Colonic mucosa (tissue), 4 donors: ENCODE measurements at places on chromosomes 5 and 9.

DNA sequence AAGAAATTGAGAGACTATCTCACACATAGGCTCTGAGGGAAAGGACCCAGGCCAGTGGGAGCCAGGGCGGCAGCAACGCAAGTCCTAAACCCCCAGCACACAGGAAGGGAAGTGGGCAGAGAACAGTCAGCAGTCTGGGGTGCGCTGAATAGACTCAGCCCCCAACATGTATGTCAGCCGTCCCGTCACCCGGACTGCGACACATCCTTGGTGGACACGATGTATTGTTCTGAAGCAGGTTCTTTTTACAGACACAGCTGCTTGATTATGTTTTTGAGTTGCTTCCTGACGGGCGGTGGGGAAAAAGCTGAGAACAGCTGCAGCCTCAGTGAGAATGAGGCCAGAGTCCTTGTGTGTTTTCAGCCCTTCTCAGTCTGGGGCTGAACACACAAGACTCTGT lies 64.1 kb upstream of the CXCL14 start:
- no peak overlapping the region for H3K27ac ChIP-seq
- H3K4me1 ChIP-seq: no peaks in the 10 kb centered on the region
- no peaks in the 10 kb centered on the region for H3K36me3 ChIP-seq
- DNase-seq: no peak

- no peaks in the 10 kb centered on the region for H3K36me3 ChIP-seq
- DNase-seq: no peak
- no peaks in the 10 kb centered on the region for H3K27me3 ChIP-seq
- no peaks in the 10 kb centered on the region for H3K4me1 ChIP-seq
- no peak overlapping the region for H3K27ac ChIP-seq
- no peak overlapping the region for H3K4me3 ChIP-seq
These were observed 56.1 kb downstream of the MTREX start for GRCh38 chr5:55363856-55364255.

- no peak overlapping the region for H3K4me3 ChIP-seq
- no peaks in the 10 kb centered on the region for H3K36me3 ChIP-seq
- H3K4me1 ChIP-seq: no peaks in the 10 kb centered on the region
- no peak overlapping the region for H3K27ac ChIP-seq
- no peak for DNase-seq
These were observed 37.0 kb upstream of the IL7R start for GRCh38 chr5:35819668-35820067.

GRCh38 chr5:128974567-128974966 lies 9.3 kb downstream of the SLC27A6 start:
- DNase-seq: no peak
- no peaks in the 10 kb centered on the region for H3K27me3 ChIP-seq
- no peaks in the 10 kb centered on the region for H3K36me3 ChIP-seq
- H3K27ac ChIP-seq: no peak overlapping the region
- H3K4me1 ChIP-seq: no peaks in the 10 kb centered on the region
- no peak overlapping the region for H3K4me3 ChIP-seq

GRCh38 chr5:150409638-150410523 lies 2.8 kb downstream of the CD74 start:
- peak overlapping the region; percentile 46 for H3K4me3 ChIP-seq
- H3K36me3 ChIP-seq: no peaks in the 10 kb centered on the region
- H3K27me3 ChIP-seq: no peaks in the 10 kb centered on the region
- H3K27ac ChIP-seq: peak overlapping the region; percentile 79
- H3K4me1 ChIP-seq: no peaks in the 10 kb centered on the region

DNA sequence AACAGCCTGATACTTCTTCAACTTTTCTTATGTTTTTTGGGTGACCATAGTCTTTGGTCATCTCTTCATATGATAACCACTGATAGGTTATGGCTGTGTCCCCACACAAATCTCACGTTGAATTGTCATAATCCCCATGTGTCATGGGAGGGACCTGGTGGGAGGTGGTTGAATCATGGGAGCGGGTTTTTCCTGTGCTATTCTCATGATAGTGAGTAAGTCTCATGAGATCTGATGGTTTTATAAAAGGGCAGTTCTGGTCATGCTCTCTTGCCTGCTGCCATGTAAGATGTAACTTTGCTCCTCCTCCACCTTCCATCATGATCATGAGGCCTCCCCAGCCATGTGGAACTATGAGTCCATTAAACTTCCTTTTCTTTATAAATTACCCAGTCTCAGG lies 8.7 kb downstream of the RHOBTB3 start:
- no peak overlapping the region for H3K27ac ChIP-seq
- H3K36me3 ChIP-seq: no peaks in the 10 kb centered on the region
- no peak overlapping the region for H3K4me3 ChIP-seq

GRCh38 chr5:57028161-57028560 lies 76.2 kb upstream of the MIER3 start:
- DNase-seq: no peak
- H3K27ac ChIP-seq: no peak overlapping the region
- no peaks in the 10 kb centered on the region for H3K4me1 ChIP-seq
- H3K4me3 ChIP-seq: no peak overlapping the region

DNA sequence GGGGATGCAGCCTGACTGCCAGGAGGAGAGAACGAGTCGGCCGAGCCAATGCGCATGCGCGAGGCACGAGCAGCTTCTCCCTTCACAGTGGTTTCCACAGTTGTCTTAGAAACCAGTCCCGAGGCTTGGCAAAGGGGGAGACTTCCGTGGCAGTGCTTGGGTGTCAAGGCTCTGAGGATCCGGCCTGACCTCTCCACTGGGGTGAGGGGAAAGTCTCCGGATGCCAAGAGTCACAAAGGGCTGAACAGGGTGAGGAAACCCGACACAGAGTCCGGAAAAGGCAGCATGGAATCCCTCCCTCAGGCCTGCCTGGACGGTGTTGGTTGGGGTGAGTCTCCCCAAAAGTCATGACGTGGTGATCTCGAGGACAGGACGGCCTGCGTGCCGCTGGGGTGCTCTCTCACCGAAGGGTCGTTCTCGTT lies 475.5 kb downstream of the SPATA31A7 start:
- no peaks in the 10 kb centered on the region for H3K27me3 ChIP-seq
- H3K4me1 ChIP-seq: no peaks in the 10 kb centered on the region
- no peak overlapping the region for H3K27ac ChIP-seq
- DNase-seq: no peak
- no peak overlapping the region for H3K4me3 ChIP-seq
- H3K36me3 ChIP-seq: no peaks in the 10 kb centered on the region

- H3K27me3 ChIP-seq: no peaks in the 10 kb centered on the region
- H3K27ac ChIP-seq: no peak overlapping the region
- DNase-seq: no peak
- no peaks in the 10 kb centered on the region for H3K36me3 ChIP-seq
- H3K4me1 ChIP-seq: no peaks in the 10 kb centered on the region
- H3K4me3 ChIP-seq: no peak overlapping the region
These were observed 22.0 kb upstream of the LVRN start for GRCh38 chr5:115940080-115940810.

GRCh38 chr5:15834596-15835245 lies 334.7 kb downstream of the FBXL7 start:
- H3K4me1 ChIP-seq: no peaks in the 10 kb centered on the region
- no peaks in the 10 kb centered on the region for H3K36me3 ChIP-seq
- H3K27me3 ChIP-seq: no peaks in the 10 kb centered on the region
- H3K27ac ChIP-seq: no peak overlapping the region
- H3K4me3 ChIP-seq: no peak overlapping the region

DNA sequence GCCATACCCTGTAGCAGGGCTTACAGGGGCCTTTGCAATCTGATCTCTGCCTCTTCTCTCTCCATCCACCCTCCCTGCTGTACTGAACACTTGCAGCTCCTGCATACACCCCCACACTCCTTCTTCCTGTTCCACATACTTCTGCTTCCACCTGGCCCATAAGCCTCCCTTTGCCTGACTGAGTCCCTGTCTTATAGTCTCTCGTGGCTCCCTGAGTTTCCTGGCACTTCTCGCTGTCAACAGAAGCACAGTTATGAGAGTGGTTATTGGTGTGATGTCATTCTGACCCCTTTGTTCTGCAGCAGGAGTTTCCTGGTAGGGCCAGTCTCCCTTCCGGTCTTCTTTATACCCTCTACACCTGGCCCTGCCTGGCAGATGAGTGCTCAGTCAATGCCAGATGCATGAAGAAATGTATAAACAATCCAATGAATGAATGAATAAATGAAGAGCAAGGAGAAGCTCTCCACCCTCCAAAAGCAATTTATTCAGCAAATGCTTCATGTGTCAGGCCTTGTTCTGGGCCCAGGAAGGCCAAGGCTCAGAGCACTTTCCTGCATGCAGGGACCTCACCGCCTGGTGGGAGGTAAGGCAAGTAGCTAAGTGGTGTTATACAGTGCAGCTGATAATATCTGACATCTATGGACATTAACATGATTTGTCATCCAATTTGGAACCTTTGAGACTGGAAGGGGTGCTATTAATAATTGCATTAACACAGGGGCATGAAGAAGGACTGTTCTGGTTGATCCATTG lies 20.5 kb upstream of the CSF1R start:
- H3K27ac ChIP-seq: peak overlapping the region; percentile 69
- H3K4me1 ChIP-seq: peaks cover 5% of the 10 kb centered on the region

GRCh38 chr5:44225231-44226160 lies 163.7 kb downstream of the FGF10 start:
- no peaks in the 10 kb centered on the region for H3K27me3 ChIP-seq
- no peaks in the 10 kb centered on the region for H3K36me3 ChIP-seq
- no peak overlapping the region for H3K4me3 ChIP-seq
- no peaks in the 10 kb centered on the region for H3K4me1 ChIP-seq

GRCh38 chr9:33042473-33042872 lies 17.4 kb downstream of the DNAJA1 start:
- H3K4me1 ChIP-seq: no peaks in the 10 kb centered on the region
- H3K36me3 ChIP-seq: peaks cover 12% of the 10 kb centered on the region
- H3K27ac ChIP-seq: no peak overlapping the region
- no peak for DNase-seq

DNA sequence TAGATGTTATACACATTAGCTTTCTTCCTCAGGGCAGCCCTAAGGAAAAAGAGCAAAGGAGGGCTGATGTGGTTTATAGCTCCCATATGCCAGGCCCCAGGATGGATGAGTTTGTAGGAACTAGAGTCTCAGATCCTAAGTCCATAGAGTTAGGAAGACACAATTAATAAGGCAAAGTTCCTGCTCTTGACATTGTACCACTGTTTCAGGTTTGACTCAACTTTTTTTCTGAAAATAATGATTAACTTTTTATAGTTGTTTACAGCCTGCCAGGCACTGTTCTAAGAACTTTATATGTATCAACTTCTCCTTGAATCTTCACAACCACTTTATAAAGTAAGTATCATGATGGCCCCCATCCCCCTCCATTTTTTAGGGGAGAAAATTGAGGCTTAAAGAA lies 339.5 kb downstream of the PDE4D start:
- DNase-seq: no peak
- no peaks in the 10 kb centered on the region for H3K36me3 ChIP-seq
- H3K27ac ChIP-seq: no peak overlapping the region
- H3K4me3 ChIP-seq: no peak overlapping the region
- H3K4me1 ChIP-seq: no peaks in the 10 kb centered on the region
- H3K27me3 ChIP-seq: no peaks in the 10 kb centered on the region

GRCh38 chr9:19782005-19782404 lies 6.8 kb downstream of the SLC24A2 start:
- no peak overlapping the region for H3K4me3 ChIP-seq
- H3K27ac ChIP-seq: no peak overlapping the region
- H3K27me3 ChIP-seq: no peaks in the 10 kb centered on the region
- H3K36me3 ChIP-seq: no peaks in the 10 kb centered on the region

DNA sequence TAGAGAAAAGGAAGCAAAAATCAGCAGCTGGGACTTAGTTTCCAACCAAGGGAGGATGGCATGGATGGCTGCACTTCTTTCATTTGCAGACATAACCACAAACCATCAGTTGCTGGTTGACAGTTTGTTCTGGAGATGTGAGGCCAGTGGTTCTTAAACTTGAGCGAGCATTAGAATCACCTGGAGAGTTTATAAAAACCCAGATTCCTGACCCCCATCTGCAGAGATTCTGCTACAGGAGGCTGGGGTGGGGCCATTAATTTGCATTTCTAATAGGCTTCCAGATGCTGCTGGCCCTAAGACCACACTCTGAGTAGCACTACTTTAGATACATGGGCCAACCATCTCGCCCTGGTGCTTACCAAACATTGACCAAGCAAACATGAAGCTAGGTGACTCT lies 60.8 kb downstream of the MARCHF3 start:
- DNase-seq: no peak
- H3K27me3 ChIP-seq: no peaks in the 10 kb centered on the region
- peaks cover 6% of the 10 kb centered on the region for H3K4me1 ChIP-seq
- H3K4me3 ChIP-seq: no peak overlapping the region
